Activated CD4-positive, alpha-beta T cell treated with anti-CD3 and anti-CD28 coated beads for 24 hours (primary cell): ENCODE measurements at places on chromosomes 11 and 22.
A peak's percentile ranks its signal among the peaks of the same experiment; 100 is the strongest.

GRCh38 chr11:130601141-130601540 lies 152.7 kb downstream of the ADAMTS15 start:
- no peak for DNase-seq

DNA sequence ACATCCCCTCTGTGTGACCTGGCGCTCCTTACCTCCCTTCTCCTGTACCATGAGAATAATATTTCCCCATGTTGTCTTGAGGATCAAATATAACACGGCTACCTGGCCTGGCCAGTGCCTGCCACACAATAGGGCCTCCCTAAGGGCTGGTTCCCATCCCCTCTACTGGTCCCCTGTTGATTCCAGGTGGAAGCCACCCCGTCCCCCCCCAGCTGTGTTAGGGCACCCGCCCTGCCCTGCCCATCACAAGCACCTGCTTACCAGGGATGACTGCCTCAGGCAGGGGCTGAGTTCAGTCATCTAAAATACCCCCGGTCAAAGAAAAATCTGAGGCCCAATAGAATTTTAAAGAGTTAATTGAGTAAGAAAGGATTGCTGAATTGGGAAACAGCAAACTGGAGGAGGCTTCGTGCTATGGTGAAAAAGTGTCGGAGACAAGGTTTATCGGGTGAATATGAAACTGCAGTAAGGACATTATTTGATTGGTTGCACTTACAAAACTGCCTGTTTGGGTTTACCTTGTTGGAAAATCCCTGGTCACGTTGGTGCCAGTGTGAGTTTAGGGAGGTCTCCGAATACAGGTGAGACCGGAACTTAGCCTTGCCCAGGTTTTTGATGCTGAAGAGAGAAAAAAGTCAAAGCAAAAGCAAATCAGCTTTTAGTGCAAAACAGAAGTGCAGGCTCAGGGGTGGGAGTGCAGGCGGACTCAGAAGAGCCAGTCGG lies 5.2 kb downstream of the APOL1 start:
- no peak for DNase-seq

DNA sequence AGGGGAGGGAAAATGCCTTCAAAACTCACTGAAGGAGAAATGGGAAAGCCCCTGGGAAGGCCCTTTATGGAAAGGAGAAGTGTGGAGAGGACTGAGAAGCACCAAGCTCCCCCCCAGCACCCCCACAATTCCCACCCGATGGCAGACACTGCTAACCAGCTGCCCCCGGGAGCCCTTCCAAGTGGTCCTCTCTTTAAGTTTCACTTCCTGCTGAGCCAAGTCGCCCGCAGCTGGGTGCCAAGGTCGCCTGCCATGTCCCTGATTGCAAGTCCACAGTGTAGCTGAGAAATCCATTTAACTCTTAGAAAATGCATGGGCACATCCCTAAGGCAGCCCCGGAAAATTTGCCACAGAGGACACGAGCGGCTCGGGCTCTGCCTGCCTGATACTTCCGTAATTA lies 68.2 kb downstream of the GALNT18 start:
- no peak for DNase-seq

- DNase-seq: no peak
Measured at GRCh38 chr11:15873501-15873900, 482.8 kb downstream of the SOX6 start.

DNA sequence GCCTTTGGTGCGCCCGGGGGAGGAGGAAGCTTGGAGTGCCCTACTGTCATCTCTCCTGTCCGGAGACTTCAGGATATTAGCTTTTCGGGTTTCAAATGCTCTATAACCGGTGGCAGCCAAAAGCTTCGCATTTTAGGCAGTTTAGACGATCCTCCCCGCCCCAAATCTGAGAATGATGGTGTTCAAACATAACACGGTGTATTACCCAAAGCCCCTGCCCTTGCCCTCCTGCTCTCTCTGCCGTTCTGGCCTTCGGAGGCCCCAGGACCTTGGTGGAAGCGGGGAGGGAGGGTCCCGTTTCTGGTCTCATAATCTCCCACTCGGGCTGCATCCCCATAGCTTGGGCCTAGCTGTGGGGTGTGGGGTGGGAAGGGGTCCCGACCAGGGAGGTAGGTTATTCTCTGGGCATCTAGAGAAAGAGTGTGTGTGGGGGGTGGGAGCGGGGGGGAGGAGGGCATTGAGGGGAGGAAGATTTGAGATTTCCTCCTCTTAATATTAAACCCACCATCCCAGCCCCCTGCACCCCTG lies 2.3 kb downstream of the PKNOX2 start:
- no peak for DNase-seq

DNA sequence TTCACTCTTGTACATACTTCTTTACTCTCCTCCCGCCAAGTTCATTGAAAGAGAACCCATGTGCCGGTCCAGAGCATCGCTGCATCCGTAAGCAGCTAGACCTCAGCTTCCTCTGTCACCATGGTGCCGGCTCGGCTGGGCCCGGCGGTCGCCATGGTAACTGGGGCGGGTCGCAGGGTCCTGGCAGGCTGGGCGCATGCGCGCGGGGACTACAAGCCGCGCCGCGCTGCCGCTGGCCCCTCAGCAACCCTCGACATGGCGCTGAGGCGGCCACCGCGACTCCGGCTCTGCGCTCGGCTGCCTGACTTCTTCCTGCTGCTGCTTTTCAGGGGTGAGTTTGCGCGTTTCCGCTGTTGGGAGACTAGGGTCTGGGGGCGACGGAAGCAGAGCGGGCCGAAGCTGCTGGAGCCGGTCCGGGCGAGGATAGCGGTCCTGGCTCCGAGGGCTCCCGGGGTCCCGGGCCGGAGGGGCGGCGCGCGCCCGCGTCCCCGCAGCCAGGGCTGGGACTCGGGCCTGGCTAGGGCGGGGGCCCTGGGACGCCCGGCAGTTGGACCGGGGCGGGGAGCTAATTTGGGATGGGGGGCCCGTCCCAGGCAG lies at the start of gene JAM3:
Gene JAM3 (plus strand): TSS at position 244 of the 597 bp plus-strand sequence. CDS start 12 bp downstream, at position 256.
- peak; percentile 96 for DNase-seq

- DNase-seq: no peak
Measured at GRCh38 chr11:75277211-75277805, 36.7 kb downstream of the TPBGL start.

DNA sequence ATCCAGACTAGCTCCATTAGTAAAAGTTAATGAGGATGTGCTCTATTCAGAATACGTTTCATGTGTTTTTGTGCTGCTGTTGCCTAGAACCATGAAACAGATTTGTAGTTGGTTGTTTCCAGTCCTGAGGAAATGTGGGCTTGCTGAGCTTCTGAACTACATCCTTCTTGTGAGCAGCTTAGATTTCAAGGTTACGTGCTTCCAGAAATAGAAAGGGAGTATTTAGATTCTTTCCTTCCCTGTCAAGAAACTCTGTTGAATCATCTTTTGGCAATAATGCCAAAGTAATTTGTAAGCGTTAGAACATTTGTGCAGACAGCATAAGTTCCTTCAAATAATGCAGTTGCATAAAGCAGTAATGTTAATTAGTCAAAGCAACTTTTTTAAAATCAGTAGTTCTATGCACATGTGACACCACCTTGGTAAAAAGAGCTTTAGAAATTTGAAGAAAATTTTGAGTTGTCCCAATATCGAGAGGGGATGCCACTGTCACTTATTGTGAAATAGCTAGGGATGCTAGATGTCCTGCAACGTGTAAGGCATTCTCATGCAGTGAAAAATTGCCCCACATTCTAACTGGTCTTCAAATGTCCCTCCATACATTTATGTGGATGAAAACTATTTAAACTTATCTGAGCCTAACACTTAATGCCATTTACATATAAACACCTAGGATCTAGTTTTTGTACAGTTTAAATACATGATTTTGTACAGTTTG lies 169.6 kb downstream of the ETS1 start:
- no peak for DNase-seq

GRCh38 chr11:75996523-75997442 lies 181.8 kb downstream of the UVRAG start:
- DNase-seq: no peak

DNA sequence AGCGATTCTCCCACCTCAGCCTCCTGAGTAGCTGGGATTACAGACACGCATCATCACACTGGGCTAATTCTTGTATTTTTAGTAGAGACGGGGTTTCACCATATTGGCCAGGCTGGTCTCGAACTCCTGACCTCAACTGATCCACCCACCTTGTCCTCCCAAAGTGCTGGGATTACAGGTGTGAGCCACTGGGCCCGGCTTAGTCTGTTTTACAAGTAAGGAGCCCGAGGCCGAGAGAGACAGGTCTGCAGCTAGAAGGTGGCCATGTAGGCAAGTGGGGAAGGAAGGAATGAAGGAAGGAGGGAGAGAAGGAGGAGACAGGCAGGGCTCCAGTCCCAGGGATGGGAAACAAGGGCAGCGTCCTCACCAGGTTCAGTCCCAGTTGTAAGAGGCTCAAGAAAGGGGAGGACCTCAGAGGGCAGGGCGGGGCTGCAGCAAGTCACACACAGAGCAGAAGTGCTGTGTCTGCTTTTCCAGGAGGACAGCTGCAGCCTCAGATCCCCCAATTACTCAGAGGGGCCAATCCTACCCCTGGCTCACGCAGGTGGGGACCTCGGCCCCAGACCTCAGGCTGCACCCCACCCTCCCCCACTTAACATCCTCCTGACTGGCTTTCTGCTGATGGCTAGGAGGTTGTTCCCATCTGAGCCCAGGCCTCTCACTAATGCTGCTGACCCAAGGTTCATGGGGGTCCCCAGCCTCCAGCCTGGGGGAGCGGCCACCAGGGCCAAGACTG lies 53.8 kb upstream of the PRR5 start:
- no peak for DNase-seq

GRCh38 chr11:11588891-11589290 lies 32.9 kb downstream of the GALNT18 start:
- no peak for DNase-seq

DNA sequence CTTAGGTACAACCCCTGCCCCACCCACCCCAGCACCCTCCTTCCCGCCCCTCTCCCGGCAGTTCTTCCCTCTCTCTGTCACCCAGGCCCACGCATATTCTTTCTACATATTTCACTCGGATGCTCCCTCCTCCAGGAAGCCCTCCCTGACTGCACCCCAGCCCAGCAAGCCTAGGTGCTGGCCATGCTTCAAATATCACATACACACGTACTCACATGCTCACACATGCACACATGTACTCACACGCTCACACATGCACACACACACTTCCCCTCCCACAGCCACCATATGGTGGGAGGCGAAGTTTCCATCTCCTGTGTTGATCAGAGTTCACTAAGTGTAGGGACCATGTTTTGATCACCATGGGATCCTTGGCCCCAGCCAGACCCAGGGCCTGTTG lies 90.4 kb downstream of the WNT7B start:
- DNase-seq: no peak

GRCh38 chr22:49929211-49929979 lies 11.0 kb downstream of the CRELD2 start:
- peak; percentile 75 for DNase-seq

GRCh38 chr22:19626042-19626587 lies 88.2 kb upstream of the SEPTIN5 start:
- no peak for DNase-seq

DNA sequence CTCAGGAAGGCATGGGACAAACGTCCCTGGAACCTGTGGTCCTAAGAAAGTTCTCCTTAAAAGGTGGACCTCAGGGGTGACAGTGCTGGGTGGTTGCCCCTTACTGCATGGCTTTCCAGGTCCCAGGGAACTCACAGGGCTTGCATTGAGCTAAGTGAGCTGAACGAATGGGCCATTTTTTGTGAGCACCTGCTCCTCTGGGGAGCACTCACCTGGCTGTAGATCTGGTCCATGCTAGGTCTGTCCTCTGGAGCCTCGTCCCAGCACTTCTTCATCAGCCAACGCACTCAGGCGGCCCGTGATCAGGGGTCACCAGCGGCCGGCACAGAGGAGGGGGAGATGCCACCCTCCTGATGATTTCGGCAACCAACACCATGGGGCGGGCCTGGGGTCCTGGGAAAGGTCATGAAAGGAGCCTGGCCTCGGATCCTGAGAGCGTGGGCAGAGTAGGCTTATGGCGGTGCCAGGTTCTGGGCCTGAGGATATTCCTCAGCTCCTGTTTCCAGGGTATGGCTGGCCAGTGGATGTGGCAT lies 36.8 kb upstream of the LRRC32 start:
- no peak for DNase-seq

GRCh38 chr11:7898666-7899283 lies 32.3 kb downstream of the OR10A6 start:
- no peak for DNase-seq

DNA sequence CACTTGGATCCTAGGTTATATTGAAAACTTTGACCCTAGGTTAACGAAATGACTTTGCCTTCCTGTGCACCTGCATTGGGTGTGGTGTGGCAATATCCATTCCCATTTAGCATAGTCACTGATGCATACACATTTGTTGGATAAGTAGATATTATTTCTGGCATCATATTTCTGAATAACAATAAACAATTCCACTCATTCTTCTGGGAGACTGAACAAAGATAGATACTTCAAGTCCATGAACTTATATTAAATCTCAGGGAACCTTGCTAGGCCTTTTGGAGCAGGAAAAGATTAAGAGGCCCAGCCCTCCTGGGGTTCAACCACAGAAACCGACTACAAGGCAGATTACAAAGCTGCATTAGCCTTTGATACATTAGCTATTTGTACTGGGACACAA lies 118.9 kb downstream of the MSANTD4 start:
- DNase-seq: no peak

GRCh38 chr11:121561716-121562115 lies 108.9 kb upstream of the SORL1-AS1 start:
- DNase-seq: no peak

DNA sequence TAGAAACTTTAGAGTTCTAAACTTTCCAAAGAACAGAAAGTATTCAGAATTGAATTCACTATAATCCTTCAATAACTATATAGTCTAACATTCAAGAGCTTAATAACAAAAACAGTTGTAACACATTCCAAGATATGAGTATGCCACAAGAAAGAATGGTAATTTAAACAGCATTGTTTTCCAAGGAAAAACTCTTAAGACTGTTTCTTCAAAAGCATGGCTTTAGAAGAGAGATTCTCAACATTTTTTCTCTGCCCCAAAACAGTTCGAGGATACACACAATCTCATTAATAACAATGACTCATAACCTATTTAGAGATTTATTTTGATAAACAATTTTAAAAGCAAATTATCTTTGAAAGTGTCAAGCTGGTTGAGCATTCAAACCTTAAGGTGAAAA lies 16.7 kb upstream of the ARHGAP32 start:
- DNase-seq: no peak

- DNase-seq: no peak
Measured at GRCh38 chr22:49302530-49302929, 525.1 kb downstream of the BRD1 start.

- no peak for DNase-seq
Measured at GRCh38 chr11:17219016-17219415, 11.2 kb upstream of the PIK3C2A start.

GRCh38 chr11:46294365-46295309 lies 17.2 kb downstream of the CREB3L1 start:
- DNase-seq: no peak

DNA sequence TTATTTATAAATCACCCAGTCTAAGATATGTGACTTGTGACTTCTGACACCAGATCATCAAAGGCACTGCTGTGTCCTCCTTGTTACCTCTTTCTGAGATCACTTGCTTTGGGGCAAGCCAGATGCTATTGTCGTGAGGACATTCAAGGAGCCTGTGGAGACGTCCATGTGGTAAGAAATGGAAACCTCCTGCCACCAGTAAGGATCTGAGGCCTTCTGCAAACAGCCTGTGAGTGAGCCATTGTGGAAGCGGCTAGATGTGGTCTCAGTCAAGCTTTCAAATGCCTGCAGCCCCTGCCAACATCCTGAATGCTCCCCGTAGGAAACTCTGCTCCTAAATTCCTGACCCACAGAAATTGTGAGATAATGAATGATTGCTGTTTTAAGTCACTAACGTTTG lies 11.7 kb upstream of the RDX start:
- no peak for DNase-seq

GRCh38 chr11:363948-364761 lies 5.1 kb upstream of the B4GALNT4 start:
- peak; percentile 18 for DNase-seq

- DNase-seq: no peak
Measured at GRCh38 chr22:19187716-19188563, 9.4 kb upstream of the SLC25A1 start.
